ENCODE measurements at places on chromosomes 2 and 18.

DNA sequence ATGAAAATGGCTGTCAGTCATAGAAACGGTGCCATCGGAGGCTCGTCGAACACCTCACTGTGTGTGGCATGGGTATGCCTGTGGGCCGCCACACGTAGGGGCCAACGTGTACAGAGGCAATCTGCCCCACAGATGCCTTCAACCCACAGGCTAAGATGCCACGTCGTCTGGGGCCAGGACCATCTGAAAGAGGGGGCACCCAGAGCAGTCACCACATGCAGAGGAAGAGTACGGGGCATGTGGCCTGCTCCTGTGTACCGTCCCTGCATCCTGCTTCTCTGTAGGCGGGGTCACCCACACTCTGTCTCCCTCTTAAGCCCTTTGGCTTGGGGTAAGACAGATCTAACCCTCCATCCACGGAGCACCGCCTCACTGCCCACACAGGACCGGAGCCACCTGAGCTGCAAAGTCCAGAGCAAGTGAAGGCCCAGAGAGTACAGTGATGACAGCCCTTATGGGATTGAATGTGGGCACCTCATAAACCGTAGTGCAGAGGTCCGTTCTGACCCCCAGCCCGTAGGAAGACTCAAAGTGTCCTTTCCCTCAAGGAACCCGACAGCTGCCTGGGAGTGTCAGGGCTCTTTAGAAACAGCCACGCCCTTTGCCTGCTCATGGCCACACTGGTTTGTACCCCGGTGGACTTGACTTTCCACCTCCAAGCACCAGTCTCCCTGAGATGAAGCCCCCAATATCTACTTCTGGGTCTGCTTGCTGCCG lies 66.2 kb downstream of the TWIST2 start:
- no peak for DNase-seq

DNA sequence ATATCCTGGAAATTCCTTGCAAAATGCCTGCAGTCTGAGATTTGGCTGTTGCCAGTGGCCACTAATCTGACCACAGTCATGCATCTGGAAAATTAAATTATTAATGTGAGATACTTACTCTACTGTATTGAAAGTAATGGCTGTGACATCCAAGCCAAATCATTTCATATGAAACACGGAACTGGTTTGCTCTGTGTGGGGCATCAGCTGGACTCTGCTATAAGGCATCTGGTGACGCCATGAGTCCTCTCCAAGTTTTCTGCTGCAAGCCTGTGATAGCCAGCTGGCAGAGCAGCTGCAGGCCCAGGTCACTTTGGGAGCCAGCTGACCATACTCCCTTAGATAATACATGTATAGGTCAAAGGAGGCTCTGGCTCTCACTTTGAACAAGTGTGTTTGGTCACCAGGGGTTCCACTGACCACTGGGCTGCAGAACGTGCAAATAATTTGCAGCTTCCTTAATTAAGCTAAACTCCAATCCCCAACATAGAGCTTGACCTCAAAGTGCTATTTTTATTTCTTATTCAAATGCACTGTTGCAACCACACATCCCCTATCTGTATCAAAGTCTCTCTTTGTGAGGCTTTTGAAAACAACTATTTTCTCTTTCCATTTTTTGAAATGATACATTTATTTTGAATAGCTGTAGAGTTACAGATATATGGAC lies 152.9 kb downstream of the NCKAP5 start:
- no peak for DNase-seq

DNA sequence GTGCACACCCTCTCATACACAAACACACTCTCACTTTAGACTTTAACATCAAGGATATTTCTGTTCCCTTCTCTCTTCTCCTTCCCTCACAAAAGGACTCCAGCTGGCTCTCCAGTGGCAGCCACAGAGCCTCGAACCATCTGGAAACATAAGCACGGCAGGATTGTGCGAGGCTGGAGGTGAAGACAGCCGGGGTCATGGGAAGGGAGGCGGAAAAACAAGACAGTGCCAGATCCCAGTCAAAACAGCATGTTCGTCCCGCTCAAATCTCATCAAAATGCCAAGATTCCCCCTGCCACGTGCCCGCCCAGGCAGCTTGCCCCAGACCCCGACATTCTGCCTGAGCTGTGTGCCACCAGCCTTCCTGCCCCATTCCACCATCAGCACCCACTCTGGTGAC lies 180.3 kb downstream of the ZBTB7C start:
- no peak for DNase-seq

- no peak for DNase-seq
Measured at GRCh38 chr2:112335600-112335999, 60.2 kb downstream of the ZC3H6 start.

GRCh38 chr18:7256618-7257425 lies 25.9 kb downstream of the LRRC30 start:
- DNase-seq: no peak

GRCh38 chr2:73451263-73451972 lies 65.8 kb downstream of the ALMS1 start:
- no peak for DNase-seq

DNA sequence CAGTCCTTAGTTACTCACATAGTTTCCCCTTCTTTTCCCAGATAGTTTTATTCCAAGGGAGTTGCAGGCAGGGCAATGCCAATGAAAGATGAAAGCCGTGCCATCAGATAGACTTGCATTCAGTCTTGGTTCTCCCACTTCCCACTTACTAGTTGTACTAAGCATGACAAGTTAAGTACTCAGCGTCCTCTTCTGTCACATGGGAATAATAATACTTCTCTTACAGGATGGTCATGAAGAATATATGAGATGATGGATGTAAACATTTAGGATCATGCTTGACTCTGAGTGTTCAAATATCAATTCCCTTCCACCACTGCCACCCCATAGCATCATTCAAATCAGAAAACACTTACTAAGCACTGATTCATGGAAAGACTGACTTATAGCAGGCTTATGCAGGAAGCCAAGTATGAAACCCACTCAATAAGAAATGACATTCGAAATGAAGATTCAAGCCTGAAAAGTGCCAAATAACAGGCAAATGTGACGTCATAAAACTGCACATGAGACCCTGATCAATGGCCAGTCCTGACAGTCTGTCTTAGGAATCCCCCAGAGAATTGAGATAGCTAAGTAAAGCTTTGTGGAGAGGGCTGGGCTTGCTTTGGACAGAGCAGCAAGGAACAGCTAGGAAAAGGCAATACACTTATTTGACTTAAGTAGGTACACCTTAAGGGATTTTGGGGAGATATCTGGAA lies 11.1 kb upstream of the EVA1A start:
- no peak for DNase-seq

DNA sequence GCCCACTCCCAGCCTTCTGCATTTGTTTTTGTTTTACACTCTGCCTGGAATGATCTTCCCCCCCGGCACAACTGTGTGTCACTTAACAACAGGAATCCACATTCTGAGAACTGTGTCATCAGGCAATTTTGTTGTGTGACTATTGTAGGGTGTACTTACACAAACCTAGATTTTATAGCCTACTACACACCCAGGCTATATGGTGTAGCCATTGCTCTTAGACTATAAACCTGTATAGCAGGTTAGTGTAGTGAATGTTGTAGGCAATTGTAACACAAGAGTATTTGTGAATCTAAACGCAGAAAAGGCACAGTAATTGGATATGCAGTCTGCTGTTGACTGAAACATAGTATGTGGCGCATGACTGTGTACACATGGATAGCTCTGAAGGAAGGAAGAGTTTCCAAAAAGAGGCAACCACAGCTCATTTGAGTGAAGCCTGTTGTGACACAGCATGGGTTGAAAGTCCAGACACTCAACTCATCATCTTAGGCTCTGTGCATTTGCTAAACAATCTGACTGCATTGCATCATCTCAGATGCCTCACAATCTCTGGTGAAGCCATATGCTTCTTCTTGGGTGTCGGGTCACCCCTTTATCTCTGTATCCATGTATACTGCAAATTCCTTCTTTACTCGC lies 506.6 kb upstream of the SPHKAP start:
- no peak for DNase-seq

DNA sequence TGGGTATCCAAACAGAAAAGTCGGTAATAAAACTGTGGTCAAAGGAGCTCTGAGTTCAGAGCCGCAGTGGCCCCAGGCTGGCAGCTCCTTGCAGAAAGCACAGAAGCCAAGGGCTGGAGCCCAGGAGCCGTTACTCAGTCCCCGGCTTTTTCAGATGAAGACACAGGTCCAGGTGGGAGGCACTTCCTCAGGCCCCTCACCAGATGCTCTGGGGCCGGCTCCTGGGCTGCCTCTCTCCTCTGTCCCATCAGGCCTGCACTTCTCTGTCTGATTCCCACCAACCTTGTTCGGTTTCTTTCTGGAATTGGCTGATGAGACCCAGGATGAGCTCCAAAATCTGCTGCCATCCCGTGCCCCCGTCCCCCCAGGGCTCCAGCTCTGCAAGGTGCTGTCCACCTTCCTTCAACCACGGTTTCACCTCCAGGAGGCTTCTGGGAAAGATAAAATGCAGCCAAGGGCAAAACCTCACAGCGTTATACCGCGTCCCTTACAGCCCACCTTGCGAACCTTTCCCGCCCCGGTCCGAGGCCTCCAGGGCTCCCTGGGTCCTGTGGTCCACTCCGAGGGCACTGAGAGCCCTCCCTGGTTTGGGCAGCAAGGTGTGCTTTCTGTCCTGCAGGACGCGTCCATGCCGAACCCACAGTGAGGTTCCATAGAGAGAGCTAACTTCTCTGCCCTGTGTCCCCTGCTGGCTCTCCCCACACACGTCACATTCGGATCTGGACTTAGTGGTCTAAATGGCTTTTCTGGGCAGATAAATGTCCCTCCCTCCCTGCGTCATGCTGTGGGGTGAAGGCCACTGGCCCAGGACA lies 102.9 kb downstream of the TPO start:
- DNase-seq: no peak

GRCh38 chr2:176368349-176368748 lies 99.1 kb downstream of the MTX2 start:
- DNase-seq: no peak

GRCh38 chr2:191453761-191454160 lies 208.6 kb downstream of the MYO1B start:
- DNase-seq: no peak

DNA sequence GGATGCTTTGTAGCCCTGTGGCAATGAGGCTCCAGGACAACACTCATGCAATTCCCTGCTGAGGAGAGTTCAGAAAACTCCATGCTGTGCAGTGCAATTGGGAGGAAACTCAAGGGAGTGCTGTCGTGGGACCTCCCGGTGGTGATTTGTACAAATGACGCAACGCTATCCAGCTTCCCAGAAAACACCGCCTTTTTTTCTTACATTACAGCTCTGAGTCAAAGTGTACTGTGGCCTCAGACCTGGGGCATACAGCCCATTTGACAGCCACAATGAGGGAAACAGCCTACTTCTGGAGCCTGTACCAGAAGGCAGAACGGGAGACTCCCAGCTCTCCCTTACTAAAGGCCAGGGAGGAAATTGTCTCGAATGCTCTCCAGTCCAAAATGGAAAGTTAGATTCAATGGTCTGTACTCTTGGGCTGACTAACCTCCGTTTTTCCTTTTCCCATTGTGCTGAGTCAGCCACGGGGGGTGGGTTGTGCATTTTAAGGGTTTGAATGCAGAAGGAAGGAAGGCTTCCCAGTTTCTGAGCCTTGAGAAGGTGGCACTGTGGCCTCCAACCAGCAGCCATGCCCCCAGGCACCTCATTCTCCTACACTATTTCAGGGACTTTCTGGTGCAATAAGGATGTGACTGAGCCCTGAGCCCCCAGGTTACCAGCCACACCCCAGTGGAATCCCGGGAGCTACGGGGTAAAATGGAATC lies 16.4 kb upstream of the CYP1B1 start:
- DNase-seq: no peak

- DNase-seq: no peak
Measured at GRCh38 chr2:66024391-66024790, 410.5 kb upstream of the MEIS1 start.

- no peak for DNase-seq
Measured at GRCh38 chr2:225196579-225196978, 154.3 kb upstream of the DOCK10 start.

GRCh38 chr18:79784071-79784913 lies 13.4 kb upstream of the KCNG2 start:
- DNase-seq: no peak

GRCh38 chr2:60333264-60333663 lies 220.2 kb downstream of the BCL11A start:
- DNase-seq: no peak

DNA sequence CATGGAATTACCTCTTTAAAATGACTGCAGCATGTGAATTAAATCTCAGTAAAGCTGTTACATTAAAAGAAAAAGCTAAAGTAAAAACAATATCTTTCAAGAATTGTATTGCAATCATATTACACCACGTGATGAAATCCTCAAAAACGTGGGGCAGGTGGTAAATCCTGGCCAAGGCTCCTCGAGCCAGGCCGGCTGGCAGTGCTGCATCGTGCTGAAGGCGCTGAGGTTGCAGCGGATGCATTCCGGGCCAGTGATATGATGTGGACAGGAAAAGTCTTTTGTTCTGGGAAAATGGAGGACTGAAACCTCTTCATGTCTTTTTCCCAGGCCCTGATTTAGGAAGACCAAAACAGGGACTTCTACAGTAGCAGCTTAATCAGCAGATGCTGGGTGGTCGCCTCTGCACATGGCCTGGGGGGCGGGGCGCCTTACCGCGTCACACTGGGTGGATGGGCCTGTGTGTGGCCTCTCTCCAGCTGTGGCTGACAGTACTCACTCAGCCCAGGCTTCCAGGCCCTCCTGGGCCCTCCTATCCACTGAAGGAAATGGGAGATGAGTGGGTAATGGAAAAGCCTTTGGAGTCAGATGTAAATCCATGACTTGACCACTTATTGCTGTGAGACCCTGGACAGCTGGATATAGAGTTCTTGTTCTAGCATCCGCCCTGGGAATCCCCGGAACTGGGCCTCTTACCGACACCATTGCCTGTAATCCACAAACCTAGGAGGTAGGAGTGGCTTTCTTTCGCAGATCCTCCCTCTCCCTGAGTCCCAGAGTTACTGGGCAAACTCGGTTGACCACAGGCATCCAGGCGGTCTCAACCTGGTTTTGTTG lies 45.1 kb downstream of the PROC start:
- no peak for DNase-seq

- no peak for DNase-seq
Measured at GRCh38 chr2:190987938-190988337, 26.0 kb downstream of the STAT1 start.

DNA sequence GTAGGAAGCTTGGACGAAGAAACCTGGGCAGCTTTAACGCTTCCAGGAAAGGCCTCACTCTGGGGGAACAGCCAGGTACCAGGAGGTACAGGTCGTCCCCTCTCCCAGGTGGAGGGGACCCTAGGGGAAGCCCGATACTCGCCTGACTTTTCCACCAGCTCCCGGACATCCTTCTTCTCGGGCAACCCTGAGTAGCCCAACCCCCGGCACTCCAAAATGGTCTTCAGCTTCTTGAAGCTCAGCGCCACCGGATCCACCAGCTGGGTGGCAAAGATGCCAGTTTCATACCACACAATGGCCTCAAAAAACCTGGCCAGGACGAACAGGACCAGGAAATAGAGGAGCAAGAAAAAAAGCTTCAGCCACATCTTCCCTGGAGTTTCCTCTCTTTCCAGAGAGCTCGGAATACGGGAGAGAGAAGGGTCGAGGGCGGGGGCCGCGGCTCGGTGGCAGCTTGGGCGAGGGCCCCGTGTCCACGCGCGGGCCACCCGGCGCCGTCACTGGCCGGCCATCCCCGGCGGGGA lies 1.1 kb downstream of the RNF103 start:
- no peak for DNase-seq

GRCh38 chr2:168801961-168802858 lies at the start of gene NOSTRIN:
Gene NOSTRIN, plus strand, starts transcription at chr2:168802637. Its CDS starts 10 bp downstream, at chr2:168802647.
- DNase-seq: no peak

- no peak for DNase-seq
Measured at GRCh38 chr2:14932285-14932684, 299.8 kb downstream of the LRATD1 start.

GRCh38 chr2:46866770-46867246 lies 48.8 kb downstream of the MCFD2 start:
- DNase-seq: no peak
